ENCODE measurements at places on chromosomes 2 and 18.

DNA sequence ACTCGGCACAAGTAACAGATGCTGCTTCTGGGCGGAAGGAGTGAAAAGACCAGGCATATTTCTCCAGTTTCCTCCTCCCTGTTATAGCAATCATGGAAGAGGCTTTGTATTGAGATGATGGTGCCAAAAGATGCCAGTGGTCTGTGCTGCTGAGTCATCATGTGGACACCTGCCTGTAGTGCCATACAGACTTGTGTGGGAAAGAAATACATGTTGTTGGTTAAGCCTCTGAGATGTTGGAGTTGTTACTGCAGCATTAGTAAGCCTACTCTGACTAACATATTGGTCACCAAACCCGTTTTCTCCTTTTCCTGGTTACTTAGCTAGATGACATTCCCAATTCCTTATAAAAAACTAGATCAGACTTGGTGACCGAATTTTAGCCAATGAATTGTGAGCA lies 356.9 kb downstream of the ZNF521 start:
- no peak for DNase-seq

- DNase-seq = no peak
Measured at GRCh38 chr2:182428476-182428875, 1.6 kb upstream of the PDE1A start.

DNA sequence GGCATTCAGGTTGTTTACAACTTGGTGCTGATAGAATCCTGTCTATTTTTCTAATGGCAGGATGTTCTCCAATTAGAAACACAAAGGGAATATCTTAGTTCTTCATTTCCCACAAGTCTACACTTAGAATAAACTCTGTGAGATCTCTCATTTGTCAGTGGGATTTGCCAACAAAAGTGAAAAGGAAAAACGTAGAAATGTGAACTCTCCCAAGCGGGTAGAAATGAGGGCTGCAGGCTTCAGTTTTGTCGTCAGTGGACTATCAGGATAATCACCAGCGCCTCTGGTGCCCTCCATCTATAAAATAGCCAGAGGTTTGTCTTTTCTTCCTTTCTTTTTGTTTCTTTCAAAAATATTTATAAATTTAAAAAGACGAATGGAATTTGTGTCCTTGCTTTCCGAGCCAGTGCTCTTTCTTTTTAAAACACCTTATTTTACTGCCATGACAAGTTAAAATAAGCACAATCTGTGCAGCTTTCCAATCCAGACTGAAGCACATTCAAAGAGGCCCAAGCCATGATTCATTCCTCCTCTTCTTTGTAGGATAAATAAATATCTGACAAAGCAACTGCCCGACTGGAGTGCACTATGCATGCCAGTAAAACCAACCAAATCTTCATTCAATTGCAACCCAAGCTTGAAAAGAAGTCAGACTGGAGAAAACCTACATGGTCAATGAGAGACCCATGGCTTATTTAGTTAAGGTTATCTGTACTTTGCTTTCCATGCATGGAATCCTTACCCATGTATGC lies 185.8 kb downstream of the ANKRD44 start:
- DNase-seq = no peak

DNA sequence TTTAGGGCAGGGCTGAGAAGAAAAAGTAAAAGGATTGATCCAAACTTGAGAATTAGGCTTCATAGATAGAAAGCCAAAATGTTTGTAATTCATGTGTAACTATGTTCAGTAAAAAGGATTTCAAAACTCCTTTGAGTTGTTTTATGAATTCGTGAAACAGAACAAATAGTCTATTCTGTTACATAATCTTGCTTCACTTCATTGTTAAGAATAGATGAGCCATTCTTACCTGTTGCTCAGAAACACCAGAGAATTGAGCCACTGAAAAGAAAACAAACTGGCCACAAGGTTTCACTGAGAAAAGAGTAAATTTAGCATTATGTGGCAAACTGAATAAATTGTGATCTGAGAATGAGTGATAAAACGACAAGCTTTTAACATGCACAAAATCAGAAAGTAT lies 4.5 kb upstream of the ITPRID2 start:
- no peak for DNase-seq

GRCh38 chr2:58957188-58957840 lies 716.2 kb upstream of the FANCL start:
- DNase-seq = no peak

- DNase-seq = no peak
Measured at GRCh38 chr2:238032755-238033337, 28.0 kb upstream of the SCLY start.

DNA sequence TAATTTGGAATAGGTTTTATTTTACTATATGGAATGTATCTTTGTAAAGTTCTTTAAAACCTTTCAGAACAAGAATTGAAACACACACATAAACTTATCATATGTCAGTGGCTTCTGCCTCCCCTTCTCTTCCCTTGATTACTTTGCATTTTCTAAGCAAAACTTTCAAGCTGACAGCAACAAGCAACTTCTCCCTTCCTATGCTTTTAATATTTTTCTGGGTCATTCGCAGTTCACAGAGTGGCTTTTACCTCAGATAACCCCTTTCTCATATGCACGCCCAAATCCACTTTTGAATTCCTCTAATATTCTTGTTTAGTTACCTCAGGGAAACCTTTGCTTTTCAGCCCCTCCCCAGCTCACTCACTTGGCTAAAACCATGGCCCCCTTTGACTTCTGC lies 36.7 kb upstream of the CDC42EP3 start:
- DNase-seq = no peak

- DNase-seq = no peak
Measured at GRCh38 chr18:58761241-58761969, 90.1 kb downstream of the MALT1 start.

- no peak for DNase-seq
Measured at GRCh38 chr2:45390861-45391260, 220.2 kb downstream of the SRBD1 start.

- no peak for DNase-seq
Measured at GRCh38 chr2:59204040-59204439, 962.9 kb upstream of the FANCL start.

DNA sequence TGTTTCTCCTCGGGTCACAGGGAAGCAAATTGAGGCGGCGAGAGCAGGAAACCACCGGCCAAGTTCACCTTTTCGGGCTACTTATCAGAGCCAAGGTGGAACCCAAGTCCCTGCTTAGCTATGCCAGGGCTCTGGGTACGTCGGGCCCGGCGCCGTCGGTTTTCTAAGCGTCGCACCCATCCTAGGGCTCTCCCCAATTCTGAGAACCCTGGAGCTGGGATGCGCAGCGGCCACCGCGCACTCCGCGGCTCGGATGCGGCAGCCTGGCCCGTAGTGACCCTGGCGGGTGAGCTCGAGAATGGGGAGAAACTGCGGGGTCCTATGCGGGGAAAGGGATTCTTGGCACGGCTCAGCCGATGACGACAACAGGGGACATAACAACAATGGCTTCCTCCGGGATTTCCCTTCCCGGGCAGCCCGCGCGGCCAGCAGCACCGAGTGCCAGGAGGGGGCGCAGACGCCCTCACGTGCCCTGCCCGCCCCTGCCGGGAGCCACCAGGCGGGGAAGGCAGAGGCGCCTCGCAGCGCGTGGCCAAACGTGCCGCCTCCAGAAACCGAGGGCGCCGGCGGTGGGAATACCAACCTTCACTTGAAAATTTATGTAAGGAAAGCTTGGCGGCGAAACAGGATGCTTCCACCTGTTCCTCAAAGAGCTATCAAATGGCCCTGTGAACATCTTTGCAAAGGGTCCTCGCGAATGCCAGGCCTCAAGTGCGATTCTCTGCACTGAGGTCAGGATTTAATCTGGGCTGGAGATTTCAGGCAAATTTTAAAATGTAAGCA lies 2.1 kb upstream of the SLC30A3 start:
- peak; percentile 77 for DNase-seq

- DNase-seq = no peak
Measured at GRCh38 chr2:160221391-160222276, 21.6 kb upstream of the ITGB6 start.

DNA sequence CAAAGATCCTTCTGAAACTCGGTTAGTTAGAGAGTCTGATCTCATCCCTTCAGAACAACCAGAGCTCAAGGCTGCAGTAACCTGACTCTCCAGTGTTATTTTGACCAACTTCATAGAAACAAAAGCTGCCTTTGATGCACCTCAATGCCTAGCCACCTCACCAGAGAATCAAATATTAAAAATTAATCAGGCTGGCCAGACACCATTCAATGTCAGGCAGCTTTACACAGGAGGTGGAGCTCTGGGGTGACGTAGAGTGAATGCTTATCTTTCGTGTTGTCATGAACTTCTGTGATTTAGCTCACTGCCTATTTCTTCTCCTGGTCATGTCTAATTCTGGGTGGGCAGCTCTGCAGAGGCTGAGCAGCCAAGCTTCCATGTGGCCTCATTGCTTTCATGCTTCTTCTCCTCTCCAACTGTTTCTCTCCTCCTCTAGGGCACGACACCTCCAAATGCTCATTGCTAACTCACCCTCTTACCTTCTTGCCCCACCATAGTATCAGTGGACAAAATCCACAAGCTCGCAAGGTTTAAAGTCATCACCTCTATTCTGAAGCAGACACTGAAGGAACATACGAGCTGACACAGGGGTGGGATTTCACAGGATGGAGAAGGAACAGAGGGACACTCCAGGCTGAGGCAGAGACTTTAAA lies 39.4 kb downstream of the AAK1 start:
- no peak for DNase-seq

DNA sequence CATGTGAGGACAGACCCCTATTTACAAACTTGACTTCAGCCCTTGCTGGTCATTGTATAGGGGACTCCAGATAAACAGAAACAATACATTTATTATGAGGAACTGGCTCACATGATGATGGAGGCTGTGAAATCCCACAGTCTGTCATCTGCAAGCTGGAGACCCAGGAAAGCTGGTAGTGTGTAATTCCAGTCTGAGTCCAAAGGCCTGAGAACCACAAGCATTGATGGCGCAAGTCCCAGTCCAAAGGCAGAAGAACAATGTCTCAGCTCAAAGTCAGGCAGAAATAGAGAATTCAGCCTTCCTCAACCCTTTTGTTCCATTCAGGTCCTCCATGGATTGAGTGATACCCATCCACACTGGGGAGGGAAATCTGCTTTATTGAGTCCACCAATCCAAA lies 28.1 kb upstream of the SPP2 start:
- DNase-seq = no peak

DNA sequence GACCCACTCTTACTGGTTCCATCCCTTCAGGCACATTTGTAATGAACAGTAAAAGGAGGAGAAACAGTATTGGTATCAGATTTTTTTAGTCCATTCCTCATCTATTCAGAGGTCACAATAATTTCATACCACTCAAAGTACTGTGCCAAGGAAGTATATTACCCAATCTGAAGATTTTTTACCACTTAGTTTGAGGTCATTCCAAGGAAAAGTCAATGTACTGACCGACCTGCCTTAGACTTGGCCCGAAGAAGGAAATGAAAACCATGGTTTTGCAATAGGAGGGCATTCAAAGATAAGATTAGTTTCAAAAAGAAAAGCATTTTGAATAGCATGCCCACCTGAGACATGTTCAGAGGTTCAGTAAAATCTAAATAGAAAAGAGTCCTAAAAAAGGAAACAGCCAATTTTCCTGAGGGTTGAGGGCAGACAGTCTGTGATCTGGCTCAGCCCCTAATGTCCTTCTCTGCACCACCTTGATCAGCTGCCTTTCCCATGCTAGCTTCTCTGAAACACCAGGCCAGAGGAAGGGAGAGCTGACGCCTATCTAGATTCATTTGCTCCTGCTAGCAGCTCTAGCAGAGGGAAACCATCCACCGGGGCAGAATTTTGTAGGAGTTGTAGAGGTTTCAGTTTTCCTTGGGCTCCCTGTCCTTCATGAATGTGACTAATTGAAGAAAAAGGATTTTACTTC lies 107.3 kb upstream of the FZD5 start:
- no peak for DNase-seq

GRCh38 chr2:32925283-32925815 lies 21.4 kb upstream of the LTBP1 start:
- no peak for DNase-seq

GRCh38 chr2:238435752-238436096 lies 9.0 kb downstream of the ASB1 start:
- DNase-seq = no peak

DNA sequence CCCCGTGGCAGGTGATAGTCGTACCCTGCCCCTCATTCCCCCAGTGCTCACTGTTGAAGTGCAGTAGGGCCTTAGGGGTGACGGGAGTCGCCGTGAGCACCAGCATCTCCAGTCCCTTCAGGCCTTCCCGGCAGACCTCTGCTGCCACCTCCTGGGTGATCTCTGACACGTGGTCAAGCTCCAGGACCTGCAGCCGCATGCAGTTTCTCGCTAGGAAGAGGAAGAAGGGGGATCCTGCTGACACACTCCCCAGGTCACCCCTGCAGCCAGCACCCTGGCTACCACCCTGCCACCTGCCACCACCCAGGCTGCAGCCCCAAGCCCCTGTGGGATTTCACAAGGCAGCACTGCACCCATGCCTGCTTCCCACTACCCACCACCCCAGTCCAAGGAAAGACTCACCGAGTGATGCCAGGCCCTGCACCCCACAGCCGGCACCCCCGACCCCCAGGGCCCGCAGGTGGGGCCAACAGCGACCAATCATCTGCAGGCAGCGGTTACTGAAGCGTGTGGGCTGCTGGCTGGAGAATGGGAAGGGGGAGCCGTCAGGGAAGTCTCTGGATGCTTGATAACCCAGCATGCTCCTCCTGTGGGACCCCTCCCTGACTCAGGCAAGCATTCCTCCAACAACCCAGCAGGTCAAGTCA lies 23.8 kb downstream of the FBXO41 start:
- no peak for DNase-seq

- no peak for DNase-seq
Measured at GRCh38 chr2:103132536-103133217, 370.8 kb downstream of the TMEM182 start.

GRCh38 chr2:126671488-126671887 lies 15.5 kb downstream of the GYPC start:
- no peak for DNase-seq

DNA sequence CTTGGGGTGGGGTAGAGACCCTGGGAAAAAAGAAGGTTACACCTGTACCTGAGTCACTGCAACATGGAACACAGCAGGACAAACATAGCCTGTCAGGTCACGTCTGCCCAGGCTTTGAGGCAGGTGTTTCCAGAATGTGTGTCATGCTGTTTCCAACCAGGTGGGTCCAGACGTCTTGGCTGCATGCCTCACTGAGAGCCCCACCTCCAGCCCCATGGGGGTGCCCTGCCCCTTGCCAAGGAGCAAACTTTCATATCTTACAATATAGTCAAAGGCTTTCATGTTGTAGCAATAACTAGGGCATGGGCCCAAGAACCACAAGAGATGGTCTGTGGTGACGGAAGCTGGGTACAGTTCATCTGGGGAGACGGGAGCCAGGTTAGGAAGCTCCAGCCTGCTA lies 499.7 kb downstream of the BCL11A start:
- no peak for DNase-seq

GRCh38 chr2:1784087-1784486 lies 39.8 kb upstream of the PXDN start:
- no peak for DNase-seq

GRCh38 chr2:35114765-35115164 lies 1240.8 kb upstream of the CRIM1 start:
- no peak for DNase-seq

GRCh38 chr2:74906395-74906794 lies 52.0 kb upstream of the POLE4 start:
- no peak for DNase-seq

GRCh38 chr2:63778391-63778790 lies 63.3 kb upstream of the UGP2 start:
- no peak for DNase-seq

Data from stimulated activated naive CD8-positive, alpha-beta T cell treated with anti-CD3 and anti-CD28 coated beads, Interleukin-15, amount 100 ng/mL, for 72 hours (primary cell).